NCI-H774 (cell line): ENCODE measurements at places on chromosomes 4 and X.

GRCh38 chr4:82097504-82097903, 276.3 kb downstream of the HNRNPD start:
- no peak for DNase-seq

DNA sequence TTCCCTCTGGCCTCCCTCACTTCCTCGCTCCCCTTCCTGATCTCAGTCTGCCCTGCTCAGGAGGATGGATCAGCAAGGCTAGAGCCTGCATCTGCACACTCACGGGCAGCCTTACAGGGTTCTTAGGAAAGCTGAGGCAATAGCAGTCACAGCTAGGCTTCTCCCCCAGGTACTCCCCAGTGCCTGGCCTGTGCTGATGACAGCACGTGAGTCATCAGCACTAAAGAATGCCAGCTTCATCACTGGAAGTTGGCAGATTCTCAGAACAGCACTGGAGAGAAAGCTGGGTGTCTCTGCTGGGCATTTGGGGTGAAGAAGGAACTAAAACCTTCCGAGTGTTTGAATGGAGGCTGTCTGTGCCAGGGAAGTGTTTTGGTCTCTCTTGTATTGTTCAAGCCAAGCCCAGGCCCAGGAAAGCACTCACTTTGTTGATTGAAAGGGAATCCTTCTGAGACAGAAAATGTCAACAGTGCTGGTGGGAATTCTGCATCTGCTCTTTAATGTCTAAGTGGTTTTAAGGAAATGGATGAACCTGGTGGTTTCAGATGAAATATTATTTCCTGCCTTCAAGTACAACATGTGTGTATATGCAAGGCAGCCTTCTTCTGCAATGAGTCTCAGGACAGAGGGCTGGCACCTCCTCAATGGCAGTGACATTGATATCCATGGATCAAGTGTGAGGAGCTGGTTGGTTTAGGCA, 73.0 kb upstream of the SCOC start:
- no peak for DNase-seq

- DNase-seq = no peak
Measured at GRCh38 chr4:128528793-128529553, 241.4 kb upstream of the PGRMC2 start.

DNA sequence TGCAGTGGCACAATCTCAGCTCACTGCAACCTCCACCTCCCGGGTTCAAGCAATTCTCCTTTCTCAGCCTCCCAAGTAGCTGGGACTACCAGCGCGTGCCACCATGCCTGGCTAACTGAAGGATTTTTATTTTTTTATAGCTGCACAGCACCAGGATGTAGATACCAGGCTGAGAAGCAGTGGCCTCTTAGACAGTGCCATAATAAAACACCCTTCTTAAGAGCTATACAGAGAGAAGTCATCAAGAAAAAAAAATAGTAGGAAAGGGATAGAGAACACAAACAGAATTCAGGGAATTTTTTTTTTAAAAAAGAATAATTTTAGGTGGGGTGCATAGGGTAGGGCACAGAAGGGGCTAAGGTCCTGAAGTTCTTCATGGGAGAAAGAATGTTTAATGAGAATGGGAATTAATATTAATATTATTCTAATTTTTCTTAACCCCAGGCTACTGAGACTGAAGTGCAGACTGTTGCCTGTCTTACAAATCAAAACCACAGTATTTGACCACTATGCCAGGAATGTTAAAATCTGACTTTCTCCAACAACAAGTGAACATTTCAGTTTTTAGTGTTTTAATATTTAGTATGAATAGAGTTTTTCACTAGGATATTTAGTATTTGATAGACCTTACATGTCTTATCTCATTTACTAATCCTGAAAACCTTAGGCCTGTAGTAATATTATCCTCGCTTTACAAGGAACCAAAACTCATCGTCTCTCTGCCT, 146.7 kb downstream of the KCNIP4 start:
- DNase-seq = no peak

DNA sequence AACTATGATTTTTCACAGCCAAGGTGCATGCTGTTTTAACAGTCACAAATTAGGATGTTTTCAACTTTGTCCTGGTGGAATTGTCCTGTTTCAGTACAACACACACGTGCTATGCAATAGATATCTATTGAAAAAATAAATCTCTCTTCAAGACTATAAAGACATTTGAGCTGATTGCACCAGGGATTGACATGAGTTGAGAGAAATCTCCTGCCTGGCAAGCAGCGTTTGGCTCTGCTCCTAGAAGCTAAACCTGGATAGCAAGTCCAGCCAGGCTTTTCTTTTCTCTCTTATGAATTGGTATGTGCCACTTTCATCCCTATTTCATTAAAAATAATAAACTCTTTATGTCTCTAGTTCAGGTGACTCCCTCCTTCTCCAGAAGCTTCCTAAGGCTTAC, 16.6 kb upstream of the NPNT start:
- no peak for DNase-seq

DNA sequence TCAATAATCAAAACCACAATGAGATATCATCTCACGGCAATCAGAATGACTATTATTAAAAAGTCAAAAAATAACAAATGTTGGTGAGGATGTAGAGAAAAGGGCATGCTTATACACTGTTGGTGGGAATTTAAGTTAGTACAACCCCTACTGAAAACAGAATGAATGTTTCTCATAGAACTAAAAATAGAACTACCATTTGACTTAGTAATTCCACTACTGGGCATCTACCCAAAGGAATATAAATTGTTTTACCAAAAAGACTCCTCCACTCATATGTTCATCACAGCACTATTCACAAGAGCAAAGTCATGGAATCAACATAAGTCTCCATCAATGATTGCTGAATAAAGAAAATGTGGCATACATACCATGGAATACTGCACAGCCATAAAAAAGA, 278.1 kb upstream of the ARSJ start:
- DNase-seq = no peak

GRCh38 chr4:187608001-187608421, 387.6 kb upstream of the ZFP42 start:
- no peak for DNase-seq

DNA sequence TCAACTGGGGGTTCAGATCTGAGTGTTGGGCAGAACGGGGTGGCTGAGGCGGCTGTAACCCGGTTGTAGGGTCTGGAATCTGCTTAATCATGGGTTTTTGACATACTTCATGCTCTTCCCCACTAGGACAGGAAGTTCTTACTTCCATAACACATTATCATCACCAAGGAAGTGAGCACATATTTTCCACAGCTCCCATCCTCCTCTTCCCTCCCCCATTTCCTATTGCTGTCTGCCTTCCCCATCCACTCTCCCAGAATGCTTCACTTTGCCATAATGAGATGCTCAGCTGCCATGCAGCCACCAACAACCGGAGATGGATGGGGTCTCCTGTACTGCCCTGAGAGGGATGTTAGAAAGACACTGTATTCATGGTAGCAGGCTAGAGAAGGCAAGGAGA, 6.4 kb upstream of the DCUN1D4 start:
- no peak for DNase-seq

GRCh38 chr4:44927399-44928380, 201.3 kb upstream of the GNPDA2 start:
- peak; percentile 25 for DNase-seq
